CD8-positive, alpha-beta memory T cell (primary cell): ENCODE measurements at places on chromosomes 13 and 19.

GRCh38 chr13:67632590-67632989 lies 402.5 kb upstream of the PCDH9 start:
- DNase-seq, result no peak

DNA sequence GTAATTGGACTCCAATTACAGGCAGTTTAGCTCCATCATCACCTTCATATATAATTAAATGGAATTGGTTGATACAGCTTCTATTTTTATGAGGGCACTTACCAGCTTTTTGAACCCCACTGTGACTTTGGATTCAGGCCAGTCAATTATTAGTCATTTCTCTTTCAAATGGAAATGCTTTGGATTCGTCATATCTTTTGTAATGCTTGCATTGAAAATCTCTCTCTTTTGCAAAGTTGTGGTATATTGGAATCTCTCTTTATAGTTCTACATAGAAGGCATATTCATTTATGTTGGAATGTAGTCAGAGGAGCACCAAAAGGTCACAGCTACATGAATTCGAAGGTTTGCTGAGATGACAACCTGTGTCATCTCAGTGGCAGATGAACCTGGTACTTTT lies 1074.3 kb upstream of the SLC10A2 start:
- no peak for DNase-seq

GRCh38 chr13:108407495-108407894 lies 138.0 kb downstream of the TNFSF13B start:
- no peak for DNase-seq

GRCh38 chr13:25067064-25067463 lies 28.9 kb upstream of the PABPC3 start:
- no peak for DNase-seq

DNA sequence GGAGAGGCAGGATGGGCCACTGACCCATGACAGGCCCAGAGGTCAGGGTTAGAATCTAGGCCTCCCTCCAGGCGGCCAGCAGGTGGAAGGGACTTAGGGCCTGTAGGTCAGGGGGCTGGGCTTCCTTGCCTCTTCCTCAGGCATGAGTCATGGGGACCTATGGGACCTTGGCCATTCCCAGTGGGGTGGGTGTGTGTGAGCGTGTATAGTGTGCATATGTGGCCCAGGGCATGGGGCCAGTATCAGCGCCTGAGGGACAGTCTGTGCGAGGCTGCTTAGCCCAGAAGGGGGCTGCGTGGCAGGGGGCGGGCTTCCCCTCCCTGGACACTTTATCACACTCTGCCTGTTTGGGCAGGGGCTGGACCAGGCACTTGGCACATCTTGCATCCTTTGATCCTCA lies 13.3 kb downstream of the KCTD15 start:
- no peak for DNase-seq

DNA sequence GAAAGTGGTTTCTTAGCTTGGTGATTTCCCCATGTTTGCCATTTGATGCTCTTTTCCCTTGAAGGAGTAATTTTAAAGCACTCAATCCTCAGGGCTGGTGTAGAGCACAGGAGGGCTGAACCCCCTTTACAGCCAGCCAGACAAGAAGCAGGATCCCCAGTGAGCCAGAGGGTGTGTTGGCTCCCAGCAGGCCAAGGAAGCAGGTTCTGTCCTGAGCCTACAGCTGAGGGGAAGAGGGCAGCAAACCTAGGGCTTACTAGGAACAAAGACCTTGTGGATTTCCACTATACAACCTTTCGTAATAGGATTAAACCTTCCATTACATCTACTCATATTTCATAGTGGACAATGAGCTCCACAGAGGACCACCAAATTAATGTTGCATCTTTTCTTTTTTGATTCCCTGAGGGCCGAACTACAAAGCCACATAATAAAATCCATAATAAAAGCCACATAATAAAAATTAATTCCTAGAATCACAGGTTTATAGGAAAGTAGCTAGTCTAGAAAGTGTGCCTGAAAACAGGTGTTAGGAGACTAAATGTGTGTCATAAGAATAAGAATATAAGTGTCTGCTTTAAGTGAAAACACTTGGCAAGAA lies 300.2 kb downstream of the DCLK1 start:
- DNase-seq, result no peak

DNA sequence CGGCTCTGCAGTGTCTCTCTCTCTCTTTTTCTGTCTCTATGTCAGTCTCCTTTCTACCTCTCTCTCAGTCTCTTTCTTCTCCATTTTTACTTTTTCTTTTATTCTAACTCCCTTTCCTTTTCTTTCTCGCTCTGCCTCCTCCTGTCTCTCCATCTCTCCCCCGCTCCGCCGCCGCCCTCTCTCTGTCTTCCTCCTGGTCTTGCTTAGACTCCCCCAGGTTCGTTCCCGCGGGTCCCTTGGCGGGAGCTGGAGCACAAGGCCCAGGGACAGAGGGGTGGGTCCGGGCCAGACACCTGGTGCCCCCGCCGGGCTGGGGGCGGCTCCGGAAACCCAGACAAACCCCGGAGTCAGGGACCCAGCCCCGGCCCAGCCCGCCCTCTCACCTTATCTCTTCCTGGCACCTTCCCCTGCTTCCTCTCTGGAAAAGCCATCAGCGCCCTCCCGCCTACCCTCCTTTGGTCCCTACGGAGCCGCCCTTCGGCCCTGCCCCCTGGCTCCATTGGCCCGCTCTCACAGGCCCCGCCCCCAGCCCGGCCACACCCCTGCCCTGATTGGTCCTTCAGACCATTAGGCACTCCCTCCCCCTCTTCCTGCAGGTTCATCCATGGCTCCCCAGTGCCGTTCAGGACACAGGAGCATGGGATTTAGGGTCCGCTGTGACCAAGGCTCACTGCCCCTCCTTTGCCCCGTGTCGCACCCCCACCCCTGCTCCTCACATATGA lies 15.4 kb upstream of the NOP53 start:
- DNase-seq, result no peak

- DNase-seq, result peak; percentile 44
Measured at GRCh38 chr13:75870397-75870903, 234.3 kb downstream of the LMO7 start.

DNA sequence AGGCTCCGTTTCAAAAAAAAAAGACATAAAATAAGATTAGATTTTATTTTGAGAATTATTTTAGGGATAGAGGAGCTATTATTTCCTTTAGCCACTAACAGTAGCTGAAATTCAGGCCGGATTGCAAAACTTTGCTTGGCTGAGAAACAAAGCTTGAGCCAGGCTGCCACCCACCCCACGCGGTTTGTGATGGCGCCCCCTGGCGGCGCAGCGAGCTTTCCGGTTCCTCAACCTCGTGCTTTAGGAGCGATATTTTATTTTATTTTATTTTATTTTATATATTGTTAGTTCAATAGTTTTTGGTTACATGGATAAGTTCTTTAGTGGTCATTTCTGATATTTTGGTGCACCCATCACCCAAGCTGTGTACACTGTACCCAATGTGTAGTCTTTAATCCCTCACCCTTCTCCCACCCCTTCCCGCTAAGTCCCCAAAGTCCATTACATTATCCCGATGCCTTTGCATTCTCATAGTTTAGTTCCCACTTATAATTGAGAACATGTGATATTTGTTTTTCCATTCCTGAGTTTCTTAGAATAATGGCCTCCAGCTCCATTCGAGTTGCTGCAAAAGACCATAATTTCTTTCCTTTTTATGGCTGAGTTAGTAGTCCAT lies 19.8 kb upstream of the CEACAM4 start:
- no peak for DNase-seq

DNA sequence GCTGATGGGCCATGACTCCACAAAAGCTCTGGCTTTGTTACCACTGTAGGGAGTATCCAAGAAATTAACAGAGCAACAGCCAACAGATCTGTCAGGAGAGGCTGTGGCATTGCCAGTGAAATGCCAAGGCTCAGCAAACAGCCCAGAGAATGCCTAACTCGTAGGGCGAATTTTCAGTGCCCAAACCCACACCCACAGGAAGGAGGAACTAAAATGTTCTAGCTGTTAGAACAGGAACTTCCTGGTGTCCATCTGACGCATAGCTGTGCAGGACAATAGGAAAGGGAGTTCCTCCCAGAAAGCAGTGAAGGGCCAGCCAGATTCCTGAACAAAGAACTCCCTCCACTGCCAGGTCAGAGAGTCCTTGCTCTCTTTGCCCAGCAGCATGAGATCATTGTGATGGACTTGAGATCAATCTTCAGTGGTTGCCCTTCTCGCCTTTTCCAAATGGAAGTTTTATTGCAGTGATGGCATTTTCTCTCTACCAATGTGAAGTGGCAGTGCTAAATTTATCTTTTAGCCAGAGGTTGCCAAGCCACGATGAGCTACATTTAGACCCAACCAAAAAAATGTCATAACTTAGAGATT lies 224.2 kb upstream of the STARD13 start:
- no peak for DNase-seq

DNA sequence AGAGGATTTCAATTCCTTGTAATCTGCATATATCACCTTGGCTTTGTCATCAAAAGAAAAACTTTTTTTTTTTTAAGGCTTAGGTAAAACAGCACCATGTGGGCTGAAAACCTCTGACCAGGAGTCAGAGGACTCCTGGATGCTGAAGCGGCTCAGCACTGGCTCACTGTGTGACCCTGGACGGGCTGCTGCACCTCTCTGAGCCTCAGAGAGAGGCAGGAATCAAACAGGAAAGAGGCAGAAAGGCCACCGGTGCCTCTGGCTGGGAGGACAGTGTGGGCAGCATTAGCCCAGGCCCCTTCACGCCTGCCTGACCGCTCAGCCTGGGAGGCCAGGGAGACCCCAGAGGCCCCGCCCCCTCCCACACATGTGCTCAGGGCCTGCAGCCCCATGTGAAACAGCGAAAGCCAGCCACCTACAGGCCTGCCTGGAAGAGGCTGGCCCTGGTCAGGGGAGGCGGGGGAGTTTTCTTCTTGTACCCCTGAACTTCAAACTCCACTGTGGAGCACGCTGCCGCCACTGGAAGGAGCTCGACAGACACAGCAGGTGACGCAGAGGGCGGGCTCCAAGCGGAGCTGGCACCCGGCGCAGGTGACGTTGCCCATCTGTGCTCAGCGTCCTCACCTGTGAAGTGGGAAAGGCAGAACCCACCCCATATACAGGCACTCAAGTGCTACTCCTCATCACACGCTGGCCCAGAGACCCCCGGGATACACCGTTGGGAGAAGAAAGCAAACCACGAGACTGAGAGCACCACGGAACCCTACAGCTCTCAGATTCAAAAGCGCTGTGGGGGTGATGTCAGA lies 39.7 kb downstream of the MLLT1 start:
- no peak for DNase-seq

DNA sequence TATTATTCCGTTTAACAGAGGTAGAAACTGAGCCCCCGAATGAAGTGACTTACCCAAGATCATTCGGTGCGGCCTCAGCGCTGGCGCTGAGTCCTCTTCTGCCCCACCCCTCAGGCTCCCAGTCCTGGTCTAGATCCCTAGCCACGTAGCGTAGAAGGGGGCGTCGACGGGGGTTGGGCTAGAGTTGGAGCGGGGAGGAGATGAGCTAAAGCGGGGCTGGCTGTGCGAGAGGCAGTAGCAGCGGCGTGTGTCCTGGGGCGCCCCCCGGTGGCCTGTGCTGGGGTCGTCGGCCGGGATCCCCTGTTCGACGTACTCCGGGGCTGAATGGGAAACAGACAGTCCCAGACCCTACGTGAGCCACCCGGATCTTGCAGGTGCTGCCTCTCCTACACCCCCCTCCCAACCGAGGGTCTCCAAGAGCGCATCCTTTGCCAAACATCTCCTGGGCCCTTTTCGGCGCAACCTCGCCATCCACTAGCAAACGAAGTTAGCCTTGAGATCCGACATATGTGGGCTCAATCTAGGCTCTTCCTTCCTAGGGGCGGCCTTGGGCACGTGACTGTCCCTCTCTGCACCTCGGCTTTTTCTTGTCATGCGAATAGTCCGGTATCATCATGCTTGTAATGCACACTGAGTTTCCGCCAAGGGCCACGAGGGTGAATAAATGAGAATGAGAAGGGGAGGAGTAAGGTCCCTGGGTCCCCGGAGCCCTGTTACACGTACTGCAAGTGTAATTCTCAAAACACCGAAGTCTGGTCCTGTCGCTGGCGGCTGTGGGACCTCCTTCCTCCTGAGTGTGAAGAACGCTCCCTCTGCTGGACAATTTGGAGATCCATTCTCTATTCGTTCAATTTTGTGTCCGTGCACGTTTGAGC lies 47.7 kb downstream of the CYP4F22 start:
- peak; percentile 96 for DNase-seq

DNA sequence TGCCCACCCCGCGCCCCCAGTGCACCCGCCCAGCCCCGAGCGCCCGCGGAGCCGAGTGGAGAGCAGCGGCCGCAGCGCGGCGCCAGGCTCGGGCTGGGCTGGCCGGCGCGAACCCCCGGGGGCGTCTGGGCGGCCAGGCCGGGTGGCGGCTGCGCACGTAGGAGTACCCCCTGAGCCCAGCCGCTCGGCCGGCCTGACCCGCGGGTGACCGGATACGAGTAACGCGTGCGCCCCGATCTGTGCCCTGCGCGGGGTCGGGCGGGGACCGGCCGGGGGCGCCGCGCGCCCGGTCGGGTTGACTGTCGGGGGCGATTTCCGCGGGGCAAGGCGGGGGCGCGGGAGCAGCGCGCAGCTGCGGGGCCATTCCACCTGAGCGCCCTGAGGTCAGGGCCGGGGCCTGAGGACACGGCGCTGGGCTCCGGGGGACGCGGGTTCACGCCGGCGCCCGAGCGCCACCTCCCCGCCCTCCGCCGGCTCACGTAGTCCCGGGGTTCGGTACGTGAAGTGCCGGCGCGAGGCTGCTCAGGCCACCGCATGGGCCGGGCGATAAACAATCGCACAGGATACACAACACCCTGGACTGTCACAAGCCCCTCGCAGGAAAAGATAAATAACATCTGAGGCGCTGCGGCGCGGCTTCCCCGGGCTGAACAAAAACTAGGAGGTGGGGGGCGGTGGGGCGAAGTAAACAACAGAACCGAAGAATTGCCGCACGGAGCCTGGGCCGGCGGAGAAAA lies 37.6 kb upstream of the FLT1 start:
- DNase-seq, result no peak

DNA sequence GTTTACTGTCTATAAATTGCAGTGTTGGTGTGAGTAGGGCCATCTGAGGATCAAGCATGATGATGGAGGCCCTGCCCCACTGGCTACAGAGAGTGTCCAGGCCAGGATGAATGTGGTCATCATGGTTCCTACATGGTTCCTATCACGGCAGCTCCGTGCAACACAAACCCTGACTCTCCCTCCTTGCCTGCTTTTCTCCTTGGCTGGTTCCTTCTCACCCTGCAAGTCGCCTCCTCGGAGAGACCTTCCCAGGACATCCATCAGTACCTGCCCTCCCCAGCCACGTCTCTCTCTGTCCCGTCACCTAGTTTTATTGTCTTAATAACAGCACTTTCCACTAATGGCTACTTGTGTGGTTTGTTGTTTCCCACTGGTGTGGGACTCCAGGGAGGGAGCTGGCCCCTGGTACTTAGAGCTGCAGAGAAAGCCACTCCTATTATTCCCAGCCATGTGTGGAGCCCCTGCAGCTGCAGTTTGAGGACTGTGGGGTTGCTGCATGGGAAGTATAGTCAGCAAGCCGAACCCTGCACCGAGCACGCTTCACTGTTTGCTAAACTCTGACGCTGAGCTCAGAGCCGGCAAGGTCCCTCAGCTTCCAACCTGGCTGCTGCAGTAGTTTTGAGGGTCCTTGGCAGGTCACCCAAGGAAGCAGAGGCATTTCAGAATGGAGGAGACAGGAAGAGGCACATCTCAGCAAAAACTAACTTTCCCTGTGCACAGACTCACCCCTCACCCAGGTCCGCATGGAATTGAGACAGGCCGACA lies 146.4 kb upstream of the VSTM2B start:
- DNase-seq, result no peak
